ENCODE measurements at places on chromosomes 7 and 10.
A peak's percentile ranks its signal among the peaks of the same experiment; 100 is the strongest.

GRCh38 chr7:57398548-57398947 lies 51.4 kb upstream of the ZNF716 start:
- no peak for DNase-seq

DNA sequence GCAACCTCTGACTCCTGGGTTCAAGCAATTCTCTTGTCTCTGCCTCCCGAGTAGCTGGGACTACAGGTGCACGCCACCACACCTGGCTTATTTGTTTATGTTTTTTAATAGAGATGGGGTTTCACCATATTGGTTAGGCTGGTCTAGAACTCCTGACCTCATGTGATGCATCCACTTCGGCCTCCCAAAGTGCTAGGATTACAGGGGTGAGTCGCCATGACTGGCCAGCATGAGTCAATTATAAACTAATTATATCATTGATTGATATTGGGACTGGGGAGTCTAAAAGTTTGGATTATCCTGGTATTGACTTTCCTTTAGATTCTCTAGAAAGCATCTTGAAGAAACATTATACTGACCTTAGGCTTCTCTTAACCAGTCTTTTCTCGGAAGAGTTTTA lies 73.9 kb upstream of the CCNY start:
- no peak for DNase-seq

- no peak for DNase-seq
Measured at GRCh38 chr10:48982584-48982983, 42.9 kb upstream of the LRRC18 start.

DNA sequence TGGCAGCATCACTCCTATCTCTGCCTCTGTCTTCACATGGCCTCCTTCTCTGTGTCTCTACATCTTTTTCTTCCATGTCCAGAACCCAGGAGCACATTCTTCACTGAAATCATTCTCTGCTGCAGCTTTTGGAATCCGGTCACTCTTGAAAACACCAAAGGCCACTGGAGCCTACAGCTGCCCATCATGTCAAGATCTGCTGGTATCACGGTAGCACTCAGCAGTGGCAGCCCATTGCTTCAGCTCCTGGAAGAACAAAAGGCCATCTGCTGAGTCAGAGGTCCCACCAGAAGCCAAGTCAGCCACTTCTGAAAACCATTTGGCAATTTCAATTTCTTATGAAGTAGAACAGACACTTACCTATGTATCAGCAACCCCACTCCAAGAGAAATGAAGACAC lies 6.1 kb upstream of the PCBD1 start:
- DNase-seq, result no peak

DNA sequence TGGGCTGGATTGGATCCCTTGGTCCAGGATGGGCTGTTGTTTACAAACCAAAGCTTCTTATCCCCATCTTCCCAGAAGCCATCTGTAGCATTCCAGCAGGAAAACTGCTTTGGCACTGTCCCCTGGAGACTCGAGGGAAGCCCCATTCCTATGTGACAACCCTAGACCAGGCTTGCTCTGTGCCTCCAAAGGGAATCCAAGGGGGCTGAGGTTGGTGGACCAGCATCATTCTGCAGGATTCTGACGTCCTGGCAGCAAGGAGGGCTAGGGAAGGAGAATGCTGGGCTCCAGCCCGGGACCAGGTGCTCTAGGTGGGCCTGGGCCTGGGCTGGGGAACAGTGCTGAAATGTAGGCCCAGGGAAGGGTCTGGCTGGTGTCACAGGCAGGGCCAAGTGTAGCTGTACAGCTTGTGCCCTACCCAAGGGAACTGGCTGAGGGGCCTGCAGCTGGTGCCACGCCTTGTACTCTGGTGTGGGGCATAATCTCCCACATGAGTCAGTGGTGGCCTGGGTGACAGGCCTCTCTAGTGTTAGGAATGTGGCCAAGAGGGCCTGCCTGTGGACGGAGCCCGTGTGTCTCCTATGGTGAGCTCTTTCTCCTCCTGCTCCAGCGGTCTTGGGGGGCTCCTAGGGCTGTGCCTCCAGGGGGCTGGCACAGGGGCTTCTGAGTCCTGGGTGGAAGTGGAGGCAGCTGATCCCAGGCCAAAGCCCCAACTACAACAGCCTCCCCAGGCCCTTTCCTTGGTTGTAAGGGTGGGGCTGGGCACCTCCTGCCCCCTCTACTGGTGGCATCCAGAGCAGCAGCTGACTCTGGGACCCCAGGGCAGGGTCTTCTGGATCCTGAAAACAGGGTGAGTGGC lies 25.2 kb downstream of the TRIM8 start:
- no peak for DNase-seq

DNA sequence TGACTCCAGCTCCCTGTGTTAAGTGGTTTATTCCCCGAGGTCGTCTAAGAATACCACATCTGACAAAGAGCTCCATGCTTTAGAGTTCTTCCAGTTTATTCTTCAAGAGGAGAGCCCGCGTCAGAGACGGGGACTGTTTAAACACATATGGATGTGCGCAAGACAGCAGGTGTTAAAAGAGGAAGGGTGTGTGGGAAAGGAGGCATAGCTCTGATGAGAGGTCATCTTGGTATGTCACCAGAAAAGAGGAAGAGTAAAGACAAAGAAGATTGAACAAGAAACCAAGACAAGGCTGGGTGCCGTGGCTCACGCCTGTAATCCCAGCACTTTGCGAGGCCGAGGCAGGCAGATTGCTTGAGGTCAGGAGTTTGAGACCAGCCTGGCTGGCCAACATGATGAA lies 258.7 kb downstream of the CCDC3 start:
- no peak for DNase-seq

GRCh38 chr10:78938695-78939672 lies 129.8 kb upstream of the ZMIZ1 start:
- DNase-seq, result no peak

DNA sequence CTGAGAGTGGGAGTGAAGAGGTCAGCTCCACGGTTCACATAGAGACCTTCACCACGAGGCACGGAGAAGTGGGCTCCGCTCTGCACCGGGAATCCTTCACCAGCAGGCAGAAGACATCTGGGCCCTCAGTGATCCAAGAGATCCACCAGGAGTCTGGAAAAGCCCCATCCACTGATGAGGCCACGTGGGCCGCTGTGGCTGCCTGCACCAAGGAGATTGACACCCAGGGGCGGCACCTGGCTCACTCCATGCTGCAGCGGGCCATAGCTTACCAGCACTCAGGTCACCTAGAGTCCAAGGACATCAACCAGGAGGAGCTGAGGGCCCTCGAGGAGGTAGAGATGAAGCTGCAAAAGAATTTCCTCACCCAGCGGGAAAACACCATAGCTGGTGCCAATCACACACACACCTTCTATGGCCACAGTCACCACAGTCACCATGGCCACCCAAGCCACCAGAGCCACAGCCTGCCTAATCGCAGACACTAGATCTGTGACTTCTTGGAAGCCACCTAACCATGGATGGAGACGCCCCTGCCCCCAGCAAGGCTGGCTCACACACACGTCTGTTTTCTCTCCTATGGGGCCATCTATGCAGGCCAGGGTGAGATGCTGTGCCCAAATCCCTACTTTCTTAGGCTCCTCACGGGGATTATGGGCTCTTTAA lies 694 bp downstream of the C10orf62 start:
- DNase-seq, result peak; percentile 73

DNA sequence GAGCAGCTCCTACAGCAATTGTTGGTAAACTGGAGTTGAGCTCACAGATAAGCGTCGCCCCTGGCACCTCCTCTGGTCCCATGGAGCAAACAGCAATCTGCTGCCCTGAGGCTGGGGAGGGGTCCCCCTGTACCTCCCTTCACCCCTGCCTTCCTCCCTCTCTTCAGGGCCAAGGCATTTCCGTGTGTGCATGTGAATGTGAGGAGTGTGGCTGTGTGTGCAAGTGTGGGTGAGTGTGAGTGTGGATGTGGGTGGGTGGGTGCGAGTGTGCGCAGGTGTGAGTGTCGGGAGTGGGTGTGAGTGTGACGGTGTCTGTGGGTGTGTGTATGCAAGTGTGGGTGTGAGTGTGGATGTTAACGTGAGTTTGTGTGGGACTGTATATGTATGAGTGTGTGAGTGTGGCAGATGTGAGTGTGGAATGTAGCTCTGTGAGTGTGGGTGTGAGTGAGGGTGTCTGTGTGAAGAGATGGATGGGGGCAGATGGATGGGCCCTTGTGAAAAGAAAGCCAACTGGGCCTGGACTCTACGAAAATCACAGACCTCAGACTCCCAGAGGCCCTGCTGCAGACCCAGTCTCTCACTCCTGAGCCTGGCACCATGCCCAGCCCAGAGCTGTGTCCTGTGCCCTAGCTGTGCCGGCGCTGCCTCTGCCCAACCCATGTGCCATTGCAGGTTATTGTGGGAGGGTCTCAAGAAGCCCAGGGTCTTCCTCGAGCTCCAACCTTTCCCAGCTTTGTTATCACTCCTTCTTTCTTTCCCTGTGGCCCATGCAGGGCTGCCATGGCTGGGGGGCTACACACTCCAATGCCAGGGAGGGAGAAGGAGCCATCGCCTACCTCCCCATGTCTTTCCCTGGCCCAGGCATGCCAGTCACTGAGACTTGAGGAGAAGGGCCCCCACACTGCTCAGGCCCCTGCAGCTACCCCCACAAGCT lies 73.9 kb downstream of the GRID1 start:
- DNase-seq, result peak; percentile 2

DNA sequence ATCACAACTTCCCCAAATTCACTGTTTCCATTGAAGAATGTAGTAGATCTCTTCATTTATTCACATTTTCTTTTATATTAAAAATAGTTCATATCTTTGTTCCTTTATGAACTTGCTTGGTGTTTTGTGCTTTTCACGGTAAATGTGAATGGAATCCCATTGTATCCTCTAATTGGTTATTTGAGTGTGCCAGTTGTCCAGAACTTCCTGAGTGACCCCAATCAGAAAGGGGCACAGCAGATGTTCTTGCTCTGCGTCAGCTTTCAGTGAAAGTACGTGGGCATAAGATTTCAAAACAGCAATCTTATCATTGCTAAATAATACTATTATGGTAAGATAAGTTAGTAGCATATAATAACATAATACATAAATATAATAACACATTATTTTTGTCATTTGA lies 47.0 kb downstream of the PTPRZ1 start:
- no peak for DNase-seq

- no peak for DNase-seq
Measured at GRCh38 chr7:137820156-137820555, 26.6 kb downstream of the DGKI start.

DNA sequence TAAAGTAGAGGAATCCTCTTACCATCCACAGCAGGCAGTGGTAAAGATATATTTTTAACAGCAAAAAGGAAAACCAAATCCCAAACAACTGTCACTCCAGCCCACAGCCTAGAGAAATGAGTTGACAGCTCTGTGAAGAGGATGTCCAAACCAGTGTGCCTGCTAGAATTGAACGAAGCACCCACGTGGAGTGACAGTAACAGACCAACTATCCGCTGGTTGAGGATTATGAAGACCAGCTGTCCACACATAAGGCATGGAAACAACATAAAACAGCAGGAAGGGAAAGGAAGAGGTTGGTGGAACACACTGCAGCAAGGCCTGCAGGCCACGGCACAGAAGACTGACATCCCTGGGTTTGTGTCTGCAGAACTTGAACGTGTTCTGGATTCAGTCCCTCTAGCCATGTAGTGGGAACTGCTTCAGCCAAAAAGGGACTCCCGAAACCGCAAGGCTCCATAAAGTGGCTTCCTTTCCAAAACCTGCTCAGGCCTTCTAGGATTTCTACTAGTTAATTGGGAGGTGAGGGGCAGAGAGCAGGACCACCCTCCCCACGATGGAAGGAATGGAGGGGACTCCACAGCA lies 324.4 kb downstream of the BICC1 start:
- no peak for DNase-seq

DNA sequence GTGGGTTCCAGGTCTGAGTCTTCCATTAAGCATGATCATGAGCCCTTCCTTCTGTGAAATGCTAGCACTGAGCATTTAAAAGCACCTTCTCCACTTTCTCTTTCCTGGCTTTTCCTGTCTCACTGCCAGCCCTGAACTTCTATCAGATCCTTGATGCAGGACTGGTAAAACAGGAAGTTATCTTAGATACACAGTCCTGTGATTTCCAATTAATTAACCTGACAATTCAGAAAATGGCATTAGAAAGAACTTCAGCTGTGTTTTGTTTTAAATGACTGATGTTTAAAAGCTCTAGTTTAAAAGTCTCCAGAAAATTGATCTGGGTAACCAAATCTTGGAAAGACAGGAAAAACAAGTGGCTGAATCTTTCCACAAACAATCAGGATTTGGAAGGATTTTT lies 79.0 kb upstream of the MACROH2A2 start:
- DNase-seq, result no peak

DNA sequence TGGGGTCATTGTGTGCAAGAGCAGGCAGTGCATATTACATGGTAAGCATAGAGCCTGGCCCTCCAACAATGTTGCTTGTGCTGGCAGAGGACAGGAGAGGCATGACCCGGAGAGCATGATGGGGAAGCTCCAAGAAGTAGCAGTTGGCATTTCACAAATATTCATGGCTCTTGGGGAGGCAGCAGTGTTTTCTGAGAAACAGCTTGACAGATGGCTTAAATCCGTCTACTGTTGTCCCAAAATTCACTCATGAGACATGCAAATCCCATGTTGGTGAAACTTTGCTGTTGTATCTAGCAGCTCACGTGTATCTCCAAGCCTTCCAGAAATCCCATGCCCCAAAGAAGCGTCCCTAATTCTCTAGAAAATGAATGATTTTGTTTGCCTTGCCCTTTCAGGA lies 487.0 kb downstream of the SORCS3 start:
- no peak for DNase-seq

GRCh38 chr10:117936141-117936540 lies 110.6 kb downstream of the RAB11FIP2 start:
- no peak for DNase-seq

DNA sequence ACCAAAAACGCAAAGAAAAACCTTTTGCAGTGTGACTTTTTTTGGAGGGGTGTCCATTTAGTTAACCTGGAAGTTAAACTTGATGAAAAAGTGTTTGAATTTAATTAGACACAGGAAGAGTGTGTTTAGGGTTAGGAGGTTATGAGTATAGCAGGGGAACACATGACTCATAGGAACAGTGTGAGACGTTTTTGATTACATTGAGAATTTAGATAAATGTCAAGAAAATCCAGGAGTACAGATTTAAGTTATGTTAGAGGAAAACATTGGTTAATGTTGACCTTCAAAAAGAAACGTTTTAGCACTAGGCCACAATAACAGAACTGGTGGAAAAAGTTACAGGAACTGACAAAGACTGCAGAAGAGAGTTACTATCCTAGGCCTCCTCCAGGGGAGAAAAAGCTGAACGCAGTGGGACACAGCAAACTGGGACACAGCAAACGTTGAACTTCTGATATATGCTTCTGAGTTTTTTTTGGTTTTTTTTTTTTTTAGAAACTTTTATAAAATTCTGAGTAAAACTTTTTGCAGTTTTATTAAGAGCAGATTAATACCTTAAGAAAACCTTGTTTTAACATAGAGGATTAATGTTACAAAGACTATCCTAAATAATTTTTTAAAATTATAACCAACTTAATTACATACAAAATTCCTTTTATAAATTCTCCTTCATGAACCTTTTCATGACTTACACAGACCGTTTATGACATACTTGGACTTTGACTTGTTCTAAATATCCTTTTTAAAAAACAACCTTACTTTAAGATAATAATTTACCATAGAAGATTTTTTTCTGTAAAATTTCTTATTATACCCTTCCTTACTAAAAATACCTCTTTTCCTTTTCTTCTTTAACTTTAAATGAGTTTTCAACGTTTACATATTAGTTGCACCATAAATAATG lies 22.2 kb downstream of the LANCL2 start:
- DNase-seq, result no peak

GRCh38 chr10:131860311-131860710 lies 40.5 kb upstream of the PPP2R2D start:
- DNase-seq, result no peak

Measured in activated CD4-positive, alpha-beta memory T cell treated with anti-CD3 and anti-CD28 coated beads, Interleukin-2, amount 10 ng/mL, durations not matched to agents 7 days and 5 days (primary cell).